Activated naive CD8-positive, alpha-beta T cell treated with anti-CD3 and anti-CD28 coated beads, Interleukin-2, amount 10 ng/mL, durations not matched to agents 7 days and 5 days (primary cell): ENCODE measurements at places on chromosomes 7 and 10. TPM values are rescaled to one million over a fixed set of nuclear protein-coding genes. Genes with fewer than 3 reads are reported as not detected.

The HABP2 gene
- not detected for total RNA-seq

The SH2D4B gene
- 0.22 TPM for total RNA-seq

The ZNF735 gene
- not detected for total RNA-seq

The GHRHR gene
- total RNA-seq: not detected

GRCh38 chr10:132840698-132841614 lies 55.0 kb upstream of the NKX6-2 start:
- no peak for DNase-seq
- H3K4me1 ChIP-seq: no peaks in the 10 kb centered on the region
- peaks cover 2% of the 10 kb centered on the region for H3K27me3 ChIP-seq
- H3K4me3 ChIP-seq: no peak overlapping the region
- H3K36me3 ChIP-seq: no peaks in the 10 kb centered on the region
- no peak overlapping the region for H3K27ac ChIP-seq

- peak overlapping the region; percentile 83 for H3K27ac ChIP-seq
- H3K27me3 ChIP-seq: no peaks in the 10 kb centered on the region
- peak overlapping the region; percentile 58 for H3K4me3 ChIP-seq
Measured at GRCh38 chr10:133400624-133401424, 6.9 kb downstream of the MTG1 start.

DNA sequence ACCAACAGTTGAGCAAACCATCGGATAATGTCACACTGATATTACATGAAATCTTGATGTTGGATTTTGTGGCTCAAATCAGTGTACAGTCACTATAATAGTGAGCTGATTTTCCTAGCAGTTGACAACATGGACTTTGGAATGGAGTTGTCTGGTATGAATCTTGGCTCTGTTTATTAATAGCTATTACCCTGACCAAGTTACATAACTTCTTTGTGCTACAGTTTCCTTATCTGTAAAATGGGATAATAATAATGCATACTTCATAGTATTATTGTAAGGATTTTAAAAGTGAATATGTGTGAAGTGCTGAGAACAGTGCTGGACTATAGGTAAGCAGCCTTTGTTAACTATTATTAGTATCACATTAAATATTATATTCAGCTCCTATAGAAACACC lies 26.1 kb upstream of the ANLN start:
- H3K4me3 ChIP-seq: no peak overlapping the region
- no peak for DNase-seq
- peaks cover 6% of the 10 kb centered on the region for H3K4me1 ChIP-seq
- no peaks in the 10 kb centered on the region for H3K36me3 ChIP-seq
- H3K27ac ChIP-seq: no peak overlapping the region
- H3K27me3 ChIP-seq: peaks cover 12% of the 10 kb centered on the region

- H3K36me3 ChIP-seq: no peaks in the 10 kb centered on the region
- no peaks in the 10 kb centered on the region for H3K27me3 ChIP-seq
- H3K27ac ChIP-seq: no peak overlapping the region
- no peaks in the 10 kb centered on the region for H3K4me1 ChIP-seq
- H3K4me3 ChIP-seq: no peak overlapping the region
- DNase-seq: no peak
Measured at GRCh38 chr7:136692221-136692620, 176.2 kb upstream of the CHRM2 start.

The ZNF239 gene
- total RNA-seq: 1.8 TPM

DNA sequence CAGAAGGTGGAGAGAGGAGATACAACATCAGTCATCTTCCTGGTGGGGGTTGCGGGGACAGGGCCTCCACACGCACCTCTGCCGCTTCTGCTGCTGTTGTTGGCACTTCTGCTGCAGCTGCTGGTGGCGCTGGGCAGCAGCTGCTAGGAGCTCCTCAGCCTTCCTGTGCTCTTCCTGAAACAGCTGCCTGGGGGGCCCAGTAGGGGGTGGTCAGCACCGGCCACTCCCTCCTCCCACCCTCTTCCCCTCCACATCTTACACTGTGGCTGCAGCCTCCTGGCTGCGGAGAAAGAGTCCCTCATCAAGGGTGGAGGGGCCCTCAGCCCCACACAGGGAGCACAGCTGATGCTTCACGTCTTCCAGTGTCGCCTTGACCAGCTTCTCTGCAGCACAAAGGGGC lies 9.9 kb downstream of the SYCE1 start:
- no peaks in the 10 kb centered on the region for H3K36me3 ChIP-seq
- no peaks in the 10 kb centered on the region for H3K4me1 ChIP-seq
- no peak overlapping the region for H3K27ac ChIP-seq
- DNase-seq: no peak

DNA sequence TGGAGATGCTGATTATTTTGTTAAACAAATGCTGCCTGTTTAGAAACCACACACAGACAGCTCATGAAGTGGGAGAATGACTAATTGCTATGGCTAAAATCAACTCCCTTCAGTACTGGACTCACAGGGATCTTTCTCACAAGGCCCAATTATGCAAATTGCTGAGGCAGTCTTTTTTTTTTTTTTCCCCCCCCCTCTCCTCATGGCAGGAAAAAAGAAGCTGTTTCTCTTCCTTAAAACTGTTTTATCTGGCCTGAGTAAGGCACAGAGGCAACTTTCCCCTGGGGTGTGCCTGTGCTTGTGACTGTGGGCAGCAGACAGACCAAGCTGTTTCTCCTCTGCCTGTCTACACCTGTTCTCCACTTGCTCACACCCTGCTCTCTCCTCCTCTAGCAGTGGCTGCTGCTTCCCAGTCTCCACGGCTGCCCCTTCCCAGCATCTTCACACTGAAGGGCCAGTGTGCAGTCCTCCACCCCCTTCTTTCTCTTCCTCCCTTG lies 65.4 kb upstream of the STEAP1B start:
- H3K4me1 ChIP-seq: peaks cover 56% of the 10 kb centered on the region
- peaks cover 17% of the 10 kb centered on the region for H3K27me3 ChIP-seq
- DNase-seq: no peak

The PHKG1 gene
- 2.3 TPM for total RNA-seq
